Left kidney (tissue), 8 donors: ENCODE measurements at places on chromosomes 4 and X. TPM values are rescaled to one million over a fixed set of nuclear protein-coding genes. Genes with fewer than 3 reads are reported as not detected.

Gene USP17L26
- not detected for polyA plus RNA-seq

Gene ERCC6L
- 6.9 TPM for polyA plus RNA-seq

Gene ARMCX1
- polyA plus RNA-seq: 49.1 TPM

Gene TBCK
- polyA plus RNA-seq: 71.6 TPM

Gene MAGEA2B
- polyA plus RNA-seq: not detected

DNA sequence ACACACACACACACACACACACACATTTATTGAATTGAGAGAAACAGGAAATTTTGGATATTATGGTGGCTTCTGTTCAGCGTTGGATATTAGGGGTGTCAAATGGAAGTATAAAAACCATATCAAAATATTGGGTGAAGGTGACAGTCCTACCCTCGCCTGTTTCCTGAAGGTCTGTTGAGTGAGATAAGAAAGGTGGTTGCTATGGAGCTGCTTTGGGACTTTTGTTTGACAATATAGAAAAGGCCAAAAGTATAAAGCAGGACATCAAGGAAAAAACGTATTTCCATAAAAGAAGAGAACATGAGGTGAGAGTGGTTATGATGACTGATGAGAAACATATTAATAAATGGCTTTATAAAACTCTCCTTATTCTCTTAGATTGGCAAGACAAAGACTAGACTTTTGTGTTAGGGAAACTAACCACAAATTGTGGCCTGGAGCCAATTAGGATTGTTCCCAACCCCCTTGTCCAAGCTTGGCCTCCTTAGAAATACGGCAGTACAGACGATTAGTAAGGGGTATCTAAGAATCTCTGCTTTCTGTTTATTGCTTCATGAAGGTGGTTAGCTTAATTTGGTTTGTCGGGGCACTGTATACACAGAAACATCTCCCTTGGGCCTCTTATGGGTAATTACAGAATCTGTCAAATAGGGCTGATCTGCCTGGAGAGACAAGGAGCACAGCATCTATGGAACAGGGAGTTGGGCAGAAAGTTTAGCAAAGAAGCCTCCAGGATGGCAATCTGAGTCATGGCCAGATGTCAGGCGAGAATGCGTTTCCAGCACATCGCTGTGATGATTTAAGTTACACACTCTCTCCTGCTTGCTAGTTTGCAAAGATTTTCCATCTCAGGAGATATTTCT lies 198.0 kb downstream of the CBR4 start:
- no peak for DNase-seq

- no peak for DNase-seq
Observed at GRCh38 chr4:71367546-71367945, 28.7 kb downstream of the SLC4A4 start.

- DNase-seq: no peak
Observed at GRCh38 chr4:38581426-38582106, 82.4 kb upstream of the KLF3 start.

GRCh38 chrX:155998116-155998515 lies 620 bp downstream of the IL9R start:
- no peak for DNase-seq
